KG1 (cell line): ENCODE measurements at places on chromosomes 5 and 9.

- no peak for DNase-seq
Measured at GRCh38 chr9:113650207-113651131, 186.9 kb downstream of the RGS3 start.

DNA sequence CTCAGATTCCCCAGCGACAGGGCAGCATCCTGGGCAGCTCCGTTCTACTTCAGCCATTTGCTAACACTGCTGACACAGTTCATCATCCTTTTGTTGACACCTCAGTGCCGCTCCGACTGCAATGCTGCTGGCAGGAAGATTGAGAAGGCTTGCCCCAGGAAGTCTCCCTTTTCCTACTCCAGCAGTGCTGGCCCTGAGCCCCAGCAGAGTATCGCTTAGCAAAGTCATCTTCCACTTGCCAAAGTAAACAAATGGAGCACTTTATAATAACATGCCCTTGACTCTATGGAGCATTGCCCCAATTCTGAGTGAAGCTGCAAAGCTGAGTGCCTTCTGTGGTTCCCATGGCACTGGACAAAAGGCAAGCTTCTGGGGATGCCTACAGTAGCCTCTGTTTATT lies 32.2 kb downstream of the PRLR start:
- no peak for DNase-seq

GRCh38 chr5:1835431-1835830 lies 34.2 kb downstream of the NDUFS6 start:
- DNase-seq: no peak

- no peak for DNase-seq
Measured at GRCh38 chr5:143086546-143086907, 316.4 kb downstream of the ARHGAP26 start.

GRCh38 chr5:124132843-124133242 lies 613.6 kb downstream of the ZNF608 start:
- DNase-seq: no peak
